ENCODE measurements at places on chromosomes 11 and 22.

- no peak for DNase-seq
Observed at GRCh38 chr11:28619846-28620540, 511.8 kb downstream of the METTL15 start.

GRCh38 chr22:37972527-37972926, 11.8 kb downstream of the SOX10 start:
- no peak for DNase-seq

DNA sequence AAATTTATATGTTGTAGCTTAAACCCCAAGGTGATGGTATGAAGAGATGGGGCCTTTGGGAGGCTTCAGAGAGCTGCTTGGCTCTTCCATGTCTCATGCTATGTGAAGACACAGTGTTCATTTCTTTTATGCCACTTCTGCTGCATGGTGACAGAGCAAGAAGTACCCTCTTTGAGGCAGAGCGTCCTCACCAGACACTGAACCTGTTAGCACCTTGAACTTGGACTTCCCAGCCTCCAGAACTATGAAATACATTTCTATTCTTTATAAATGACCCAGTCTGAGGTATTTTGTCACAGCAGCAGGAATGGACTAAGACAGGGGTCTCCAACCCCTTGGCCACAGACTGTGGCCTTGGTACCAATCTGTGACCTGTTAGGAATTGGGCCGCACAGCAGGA, 146.4 kb upstream of the TIMP3 start:
- no peak for DNase-seq

DNA sequence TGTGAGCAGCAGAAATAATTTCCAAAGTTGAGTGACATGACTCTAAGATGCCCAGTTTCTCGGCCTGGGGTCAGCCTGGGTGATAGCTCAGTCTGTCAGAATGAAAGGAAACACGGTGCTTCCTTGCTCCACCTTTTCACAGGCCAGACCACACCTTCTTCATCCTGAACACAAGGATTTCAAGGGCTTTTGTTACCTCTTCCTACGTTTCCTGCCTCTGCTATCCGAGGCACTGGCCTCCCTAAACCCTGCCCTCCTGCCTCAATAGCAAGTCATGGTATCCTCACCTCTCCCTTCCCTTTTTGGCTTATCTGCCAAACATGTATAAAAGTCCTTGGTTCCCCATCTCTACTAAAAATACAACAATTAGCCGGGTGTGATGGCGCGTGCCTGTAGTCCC, 1.7 kb upstream of the OR51E1 start:
- no peak for DNase-seq

DNA sequence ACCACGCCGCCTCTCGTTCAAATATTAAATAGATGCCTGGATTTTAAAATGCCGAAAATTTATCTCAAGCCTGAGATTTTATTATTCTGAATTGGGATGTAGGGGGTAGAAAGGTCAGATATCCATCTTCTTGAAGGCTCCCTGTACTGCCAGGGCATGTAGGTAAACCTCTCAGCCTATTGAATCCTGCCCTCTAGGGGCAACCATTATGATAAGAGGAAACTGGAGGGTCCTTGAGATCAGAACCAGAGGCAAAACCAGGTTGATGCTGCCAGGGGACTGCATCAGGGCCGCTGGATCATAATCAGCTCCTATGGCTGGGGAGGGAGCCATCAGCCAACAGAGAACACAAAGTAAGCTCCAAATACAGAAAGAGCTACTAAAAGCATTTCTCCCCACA, 92.4 kb downstream of the KCNC1 start:
- DNase-seq: no peak

DNA sequence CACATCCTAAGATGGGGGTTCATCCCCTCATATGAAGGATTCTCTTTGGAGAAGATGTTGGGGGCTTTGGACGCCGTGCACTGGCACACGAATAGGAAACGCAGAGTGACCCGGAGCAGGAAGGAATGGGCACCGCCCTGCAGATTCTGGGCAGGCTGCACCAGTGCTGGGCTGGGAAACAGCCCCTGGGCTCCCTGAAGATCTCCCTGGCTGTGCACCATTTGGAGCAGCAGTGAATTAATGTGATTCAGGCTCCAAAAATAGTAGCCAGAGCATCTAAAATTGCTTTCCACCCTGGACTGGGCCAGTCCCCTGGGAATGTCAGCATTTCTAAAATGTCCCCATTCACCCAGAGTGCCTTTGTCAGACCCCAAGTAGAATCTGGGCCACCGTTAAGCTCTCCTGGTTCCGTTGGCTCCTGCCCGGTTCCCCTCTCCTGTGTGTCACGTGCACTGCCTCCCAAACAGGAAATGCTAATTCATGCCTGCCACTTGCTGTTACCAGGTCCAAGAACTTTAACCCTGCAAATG, 18.6 kb downstream of the IRAG1 start:
- no peak for DNase-seq

DNA sequence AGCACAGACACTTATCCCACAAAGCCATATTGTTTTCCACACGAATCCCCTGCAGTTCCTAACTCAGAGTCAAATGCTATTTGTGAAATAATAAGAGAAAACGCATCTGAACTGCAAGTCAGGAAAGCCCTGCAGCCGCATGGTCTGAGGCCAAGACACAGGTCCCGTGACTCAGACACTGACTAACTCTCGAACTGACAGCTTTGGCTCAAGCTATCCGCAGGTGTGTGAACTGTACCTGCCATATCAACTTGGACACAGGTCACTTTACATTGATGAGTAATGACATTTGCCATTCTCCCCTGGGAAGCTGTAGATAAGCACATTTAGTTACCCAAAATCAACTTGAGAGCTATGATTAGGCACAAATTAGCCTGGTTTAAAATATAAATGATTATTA, 34.9 kb upstream of the NFRKB start:
- DNase-seq: no peak

DNA sequence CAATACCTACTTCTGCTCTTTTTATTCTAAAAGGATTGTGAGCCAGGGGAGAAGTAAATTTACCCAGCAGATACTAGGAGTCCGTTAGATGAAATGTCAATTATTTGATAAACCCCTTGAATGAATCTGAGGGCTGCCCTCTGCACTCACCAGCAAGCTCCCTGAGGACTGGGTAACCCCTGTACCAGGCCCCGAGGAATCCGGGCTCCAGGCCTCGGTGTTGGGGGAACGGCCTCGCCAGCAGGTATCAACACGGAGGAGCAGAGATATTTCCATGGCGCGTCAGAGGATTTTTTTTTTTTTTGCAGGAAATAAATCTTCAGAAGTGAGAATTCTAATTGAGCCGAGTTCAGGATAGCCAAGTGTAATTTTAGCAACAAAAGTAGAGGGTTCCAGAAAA, 1408.8 kb downstream of the BRD1 start:
- DNase-seq: no peak

DNA sequence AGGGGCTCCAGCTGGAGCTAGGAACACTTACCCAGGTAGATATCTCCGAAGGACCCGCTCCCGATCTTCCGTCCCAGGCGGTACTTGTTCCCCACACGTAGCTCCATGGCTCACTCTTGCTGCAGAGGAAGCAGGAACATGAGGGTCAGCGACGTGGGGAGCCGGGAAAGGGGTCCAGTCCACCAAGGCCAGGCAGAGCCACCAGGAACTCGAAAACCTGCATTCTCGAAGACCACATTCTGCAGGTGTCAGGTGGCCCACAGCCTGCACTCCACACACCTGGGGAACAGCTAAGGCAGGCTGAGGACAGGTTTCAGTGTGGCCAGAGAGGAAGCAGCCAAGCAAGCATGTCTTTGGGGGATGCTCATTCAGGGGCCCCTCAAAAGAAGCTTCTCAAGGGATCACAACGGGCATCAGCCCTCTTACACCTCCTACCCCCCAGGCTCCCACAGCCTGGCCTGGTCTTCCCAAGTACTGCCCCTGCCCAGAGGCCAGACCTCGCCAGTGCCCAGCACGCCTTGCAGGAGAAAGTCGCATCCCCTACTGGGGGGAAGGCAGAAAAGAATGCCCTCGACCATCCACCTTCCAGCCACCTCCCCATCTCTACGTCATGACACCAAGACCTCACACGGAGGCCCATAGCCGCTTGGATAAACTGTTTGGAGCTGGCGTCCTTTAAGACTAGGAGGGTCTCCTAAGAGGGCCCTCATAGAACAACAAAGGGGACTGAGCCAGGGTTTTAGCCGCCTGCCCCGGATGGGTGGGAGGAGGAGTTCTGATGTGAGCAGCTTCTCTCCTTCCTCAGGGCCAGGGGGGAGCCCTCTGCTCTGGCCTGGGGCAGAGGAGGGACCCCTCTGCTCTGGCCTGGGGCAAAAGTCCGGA, 2.9 kb downstream of the CSNK1E start:
- DNase-seq: no peak

DNA sequence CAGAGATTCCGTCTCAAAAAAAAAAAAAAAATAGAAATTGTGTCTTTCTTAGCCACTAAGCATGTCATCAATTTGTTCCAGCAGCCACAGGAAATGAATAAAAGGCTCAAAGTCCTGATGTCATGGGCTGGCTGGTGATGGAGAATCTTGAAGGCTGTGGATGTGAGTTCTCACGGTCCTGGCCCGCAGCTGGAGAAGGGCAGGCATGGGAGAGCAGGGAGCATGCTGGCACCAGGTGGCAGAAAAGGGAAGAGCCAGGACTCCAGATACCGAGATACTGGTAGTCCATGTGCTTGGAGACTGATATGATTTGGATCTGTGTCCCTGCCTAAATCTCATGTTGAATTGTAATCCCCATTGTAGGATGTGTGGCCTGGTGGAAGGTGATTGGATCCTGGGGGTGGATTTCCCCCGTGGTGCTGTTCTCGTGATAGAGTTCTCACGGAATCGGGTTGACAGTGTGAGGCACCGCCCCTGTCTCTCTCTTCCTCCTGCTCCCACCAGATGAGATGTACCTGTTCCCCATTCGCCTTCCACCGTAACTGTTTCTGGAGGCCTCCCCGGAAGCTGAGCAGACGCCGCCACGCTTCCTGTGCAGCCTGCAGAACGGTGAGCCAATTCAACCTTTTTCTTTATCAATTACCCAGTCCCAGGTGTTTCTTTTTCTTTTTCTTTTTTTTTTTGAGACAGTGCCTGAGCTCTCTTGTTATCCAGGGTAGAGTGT, 18.1 kb downstream of the MRGPRD start:
- DNase-seq: peak; percentile 7

GRCh38 chr22:24542641-24543040, 12.3 kb downstream of the GUCD1 start:
- no peak for DNase-seq

- DNase-seq: no peak
Observed at GRCh38 chr11:75334976-75335375, 16.5 kb downstream of the ARRB1 start.

- no peak for DNase-seq
Observed at GRCh38 chr11:35344681-35345574, 74.4 kb downstream of the SLC1A2 start.

DNA sequence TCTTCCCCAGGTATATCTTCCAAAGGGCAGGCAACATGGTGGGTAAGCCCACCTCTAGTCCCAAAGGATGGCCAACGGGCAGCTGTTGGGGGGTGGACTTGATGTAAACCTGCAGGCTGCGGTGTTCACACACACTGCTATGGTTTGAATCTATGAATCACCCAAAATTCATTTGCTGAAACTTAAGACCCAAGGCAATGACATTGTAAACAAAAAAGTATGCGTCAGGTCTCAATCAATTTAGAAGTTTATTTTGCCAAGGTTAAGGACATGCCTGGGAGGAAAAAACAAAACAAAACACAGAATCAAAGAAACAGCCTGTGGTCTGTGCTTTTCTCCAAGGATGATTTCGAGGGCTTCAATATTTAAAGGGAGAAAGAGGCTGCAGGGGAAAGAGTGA, 18.3 kb downstream of the RCN1 start:
- no peak for DNase-seq

DNA sequence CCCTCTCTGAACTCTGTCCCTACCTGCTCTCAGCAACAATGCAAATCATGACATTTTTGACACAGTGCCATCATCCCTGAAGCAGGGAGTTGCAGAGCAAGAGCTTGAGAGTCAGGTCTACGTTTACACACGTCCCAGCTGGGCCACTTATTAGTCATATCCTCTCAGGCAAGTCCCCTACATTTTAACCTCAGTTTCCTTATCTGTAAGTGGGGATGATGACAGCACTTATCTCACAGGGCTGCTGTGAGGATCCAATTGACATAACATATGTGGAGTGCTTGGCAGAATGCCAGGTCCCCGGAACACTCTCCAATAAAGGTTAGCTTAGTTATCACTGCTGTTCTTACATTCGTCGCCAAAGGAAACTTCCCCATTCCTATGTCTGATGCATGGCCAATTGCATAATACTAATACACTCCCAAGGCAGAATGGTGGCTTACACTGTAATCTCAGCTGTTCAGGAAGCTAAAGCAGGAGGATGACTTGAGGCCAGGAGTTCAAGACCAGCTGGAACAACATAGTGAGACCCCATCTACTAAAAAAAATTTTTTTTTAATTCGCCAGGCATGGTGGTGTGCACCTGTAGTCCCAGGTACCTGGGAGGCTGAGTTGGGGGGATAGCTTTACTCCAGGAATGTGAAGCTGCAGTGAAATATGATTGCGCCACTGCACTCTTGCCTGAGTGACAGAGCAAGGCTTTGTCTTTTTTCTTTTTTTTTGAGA, 16.6 kb downstream of the ASCC2 start:
- no peak for DNase-seq

DNA sequence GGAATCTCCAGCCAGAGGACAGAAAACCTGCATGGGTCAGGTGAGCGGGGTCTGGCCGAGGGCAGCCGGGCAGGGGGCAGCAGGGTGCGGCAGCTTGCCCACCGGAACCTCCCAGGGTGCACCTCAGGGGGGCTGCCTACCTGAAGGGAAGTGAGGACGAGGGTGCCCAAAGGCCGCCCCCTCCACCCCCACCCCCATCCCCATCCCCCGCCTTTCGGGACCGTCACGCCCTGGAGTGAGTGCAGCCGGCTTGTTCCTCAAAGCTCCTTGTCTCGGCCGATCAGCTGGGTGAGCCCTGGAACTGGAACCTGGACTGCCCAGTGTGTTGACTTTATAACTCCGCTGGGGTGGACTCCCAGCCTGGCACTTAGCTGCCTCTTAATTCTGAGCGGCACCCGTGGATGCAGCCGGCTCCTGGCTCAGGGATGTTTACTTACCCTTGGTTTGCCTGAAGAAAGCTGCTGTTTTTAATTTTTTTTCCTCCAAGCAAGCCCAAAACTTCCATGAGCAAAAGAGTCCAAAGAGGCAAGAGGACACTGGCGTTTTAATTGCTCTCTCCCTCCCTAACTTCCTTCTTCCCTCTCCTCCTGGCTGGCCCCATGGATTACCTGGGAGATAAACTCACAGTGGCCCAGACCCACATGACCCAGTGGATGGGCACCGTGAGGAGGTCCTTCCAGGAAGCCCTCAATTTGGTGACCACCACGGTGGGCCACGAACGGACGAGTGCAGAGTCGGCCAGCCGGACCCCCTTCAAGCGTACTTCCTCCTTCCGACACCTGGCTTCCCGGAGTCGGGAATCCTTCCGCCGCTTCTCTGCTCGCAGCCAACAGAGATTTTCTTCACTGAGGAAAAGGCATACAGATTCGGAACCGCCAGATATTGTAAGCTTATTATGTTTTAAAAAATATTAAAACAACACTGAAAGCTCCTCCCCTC, 87.8 kb upstream of the CRYBB3 start:
- DNase-seq: no peak

DNA sequence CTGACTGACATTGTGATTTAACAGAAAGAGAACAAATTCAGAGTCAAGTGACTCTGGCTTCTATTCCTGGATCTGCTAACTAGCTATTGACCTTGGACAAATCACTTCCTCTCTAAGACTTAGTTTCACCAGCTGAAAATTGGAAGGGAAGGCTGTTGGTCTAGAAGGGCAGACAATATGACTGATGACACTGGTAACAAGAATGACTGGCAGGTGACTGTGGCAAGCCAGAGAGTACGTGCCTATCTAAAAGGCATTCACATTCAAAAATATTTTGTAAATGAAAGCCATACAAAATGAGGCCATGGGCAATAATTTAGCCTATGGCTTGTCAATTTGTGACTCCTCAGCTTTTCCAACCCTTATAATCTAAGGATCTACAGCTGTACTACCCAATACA, 23.5 kb downstream of the SERGEF start:
- no peak for DNase-seq

Data from stimulated activated CD4-positive, alpha-beta T cell treated with anti-CD3 and anti-CD28 coated beads, Interleukin-1b, Interleukin-23, amount 100 ng/mL, for 1 hour (primary cell).